ENCODE measurements at places on chromosomes 4 and X.

DNA sequence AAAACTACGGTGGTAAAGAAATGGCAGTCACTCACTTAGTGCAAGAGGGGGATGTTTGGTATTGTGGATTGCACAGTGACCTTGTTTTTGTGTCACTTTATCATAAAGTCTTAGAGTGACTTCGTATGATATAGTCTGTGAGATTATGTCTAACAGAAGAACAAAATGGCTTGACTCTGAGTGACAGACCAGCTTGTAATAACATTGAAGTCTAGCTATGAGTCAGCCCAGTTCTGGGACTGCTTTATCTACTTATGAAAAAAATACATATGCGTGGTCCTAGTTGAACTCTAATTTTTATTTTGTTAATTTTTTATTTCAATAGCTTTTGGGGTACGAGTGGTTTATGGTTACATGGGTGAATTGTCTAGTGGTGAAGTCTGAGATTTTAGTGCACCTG, 20.0 kb downstream of the DCLK2 start:
- DNase-seq, result no peak
- no peak overlapping the region for H3K4me3 ChIP-seq
- no peak overlapping the region for H3K27ac ChIP-seq

DNA sequence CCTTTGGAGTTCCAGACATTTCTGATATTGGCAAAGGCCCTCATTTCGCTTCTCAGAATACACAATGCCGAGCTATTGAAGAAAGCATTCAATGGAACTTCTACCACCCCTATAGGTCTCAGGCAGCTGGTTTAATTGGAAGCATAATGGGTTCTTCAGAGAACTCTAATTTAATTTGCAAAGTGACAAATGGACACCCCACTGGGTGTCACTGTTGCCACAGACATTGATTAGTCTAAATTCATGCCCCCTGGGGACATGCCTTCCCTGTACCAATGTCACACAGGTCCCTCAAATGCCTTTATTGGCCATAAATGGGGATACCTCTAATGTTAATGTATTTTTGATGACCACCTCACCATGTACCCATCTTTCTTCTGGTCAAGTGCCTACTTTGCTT, 22.9 kb upstream of the TMEM255A start:
- no peak overlapping the region for H3K4me3 ChIP-seq
- no peak for DNase-seq
- no peak overlapping the region for H3K27ac ChIP-seq
- H3K36me3 ChIP-seq, result no peaks in the 10 kb centered on the region
- H3K4me1 ChIP-seq, result no peaks in the 10 kb centered on the region

GRCh38 chrX:44431194-44431593, 87.7 kb upstream of the EFHC2 start:
- H3K4me3 ChIP-seq, result no peak overlapping the region
- no peak overlapping the region for H3K27ac ChIP-seq
- no peaks in the 10 kb centered on the region for H3K36me3 ChIP-seq
- no peaks in the 10 kb centered on the region for H3K4me1 ChIP-seq

DNA sequence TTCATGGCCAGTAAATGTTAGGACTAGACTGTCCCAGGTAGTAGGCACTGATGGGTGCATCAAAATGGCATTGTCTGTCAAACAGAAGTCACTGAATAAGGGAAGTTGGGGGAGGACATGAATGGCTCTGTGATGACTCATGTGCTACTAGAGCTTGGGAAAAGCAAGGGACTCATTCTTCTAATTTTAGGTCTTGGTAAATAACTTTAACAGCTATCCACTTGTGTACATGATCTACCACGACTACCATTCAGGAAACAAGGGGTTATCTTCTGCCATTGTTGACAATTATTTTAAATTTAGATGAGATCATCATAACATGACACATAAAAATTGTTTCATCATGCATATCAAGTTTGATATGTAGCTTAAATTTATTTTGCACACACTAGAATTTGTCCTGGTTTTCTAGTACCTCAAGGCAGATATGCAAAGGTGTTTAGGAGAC, 6.3 kb downstream of the AREG start:
- no peak overlapping the region for H3K4me3 ChIP-seq
- no peak for DNase-seq
- H3K27me3 ChIP-seq, result no peaks in the 10 kb centered on the region

GRCh38 chr4:3745886-3746656, 20.1 kb upstream of the ADRA2C start:
- H3K27ac ChIP-seq, result no peak overlapping the region
- H3K4me1 ChIP-seq, result no peaks in the 10 kb centered on the region
- peaks cover 34% of the 10 kb centered on the region for H3K27me3 ChIP-seq
- H3K4me3 ChIP-seq, result no peak overlapping the region

Data from adrenal gland (tissue), 19 donors.